ENCODE measurements at places on chromosomes 2 and 18.

- no peak for DNase-seq
Observed at GRCh38 chr2:127718271-127718670, 17.0 kb downstream of the SFT2D3 start.

- DNase-seq = no peak
Observed at GRCh38 chr2:238949710-238950345, 101.9 kb downstream of the TWIST2 start.

DNA sequence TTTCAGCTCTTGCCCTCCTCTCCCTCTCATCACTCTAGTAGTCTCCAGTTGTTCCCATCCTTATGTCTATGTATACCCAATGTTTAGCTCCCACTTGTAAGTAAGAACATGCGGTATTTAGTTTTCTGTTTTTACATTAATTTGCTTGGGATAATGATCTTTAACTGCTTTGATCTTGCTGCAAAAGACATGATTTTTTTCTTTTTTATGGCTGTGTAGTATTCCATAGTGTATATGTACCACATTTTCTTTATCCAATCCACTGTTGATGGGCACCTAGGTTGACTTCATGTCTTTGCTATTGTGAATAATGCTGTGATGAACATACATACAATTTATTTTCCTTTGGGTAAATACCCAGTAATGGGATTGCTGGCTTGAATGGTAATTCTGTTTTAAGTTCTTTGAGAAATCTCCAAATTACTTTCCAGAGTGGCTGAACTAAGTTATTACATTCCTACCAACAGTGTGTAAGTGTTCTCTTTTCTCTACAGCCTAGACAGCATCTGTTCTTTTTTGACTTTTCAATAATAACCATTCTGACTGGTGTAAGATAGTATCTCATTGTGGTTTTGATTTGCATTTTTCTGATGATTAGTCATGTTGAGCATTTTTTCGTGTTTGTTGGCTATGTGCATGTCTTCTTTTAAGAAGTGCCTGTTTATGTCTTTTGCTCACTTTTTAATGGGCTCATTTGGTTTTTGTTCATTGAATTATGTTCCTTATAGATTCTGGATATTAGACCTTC lies 179.6 kb upstream of the SLC39A10 start:
- DNase-seq = no peak

- peak; percentile 85 for DNase-seq
Observed at GRCh38 chr2:8036366-8036765, 645.5 kb upstream of the ID2 start.

DNA sequence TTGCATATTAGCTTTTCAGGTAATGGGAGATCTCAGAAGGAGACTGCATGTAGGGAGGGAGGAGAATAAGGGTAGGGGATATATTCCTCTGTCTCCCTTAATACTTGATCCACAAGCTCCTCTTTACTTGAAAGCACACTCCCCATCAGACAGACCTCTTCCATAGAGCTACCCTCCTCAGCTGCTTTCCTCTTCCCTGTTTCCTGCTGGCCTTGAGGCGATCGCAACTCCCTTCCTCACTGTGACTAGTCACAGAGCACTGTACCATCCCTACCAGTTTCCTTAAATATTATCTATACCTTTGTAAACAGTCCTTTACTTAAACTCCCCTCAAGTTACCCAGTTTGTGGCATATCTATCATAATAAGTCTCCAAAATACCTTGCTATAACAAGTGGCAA lies 10.9 kb downstream of the ROCK1 start:
- no peak for DNase-seq
